ENCODE measurements at places on chromosomes 1 and 21. TPM values are rescaled to one million over a fixed set of nuclear protein-coding genes. Genes with fewer than 3 reads are reported as not detected.

Gene ELF3
- 3.9 TPM for polyA plus RNA-seq

GRCh38 chr21:45630876-45631275 is 12.6 kb upstream of the PCBP3 start:
- no peaks in the 10 kb centered on the region for H3K36me3 ChIP-seq
- no peak overlapping the region for H3K4me3 ChIP-seq
- DNase-seq = no peak
- H3K4me1 ChIP-seq = no peaks in the 10 kb centered on the region

GRCh38 chr1:80054129-80054528 is 1047.6 kb upstream of the ADGRL4 start:
- no peaks in the 10 kb centered on the region for H3K36me3 ChIP-seq
- no peak overlapping the region for H3K4me3 ChIP-seq
- DNase-seq = no peak

Gene SPRR2D
- not detected for polyA plus RNA-seq

Gene ITGB2
- 12.3 TPM for polyA plus RNA-seq

Gene FCRLA
- polyA plus RNA-seq = 0.23 TPM

DNA sequence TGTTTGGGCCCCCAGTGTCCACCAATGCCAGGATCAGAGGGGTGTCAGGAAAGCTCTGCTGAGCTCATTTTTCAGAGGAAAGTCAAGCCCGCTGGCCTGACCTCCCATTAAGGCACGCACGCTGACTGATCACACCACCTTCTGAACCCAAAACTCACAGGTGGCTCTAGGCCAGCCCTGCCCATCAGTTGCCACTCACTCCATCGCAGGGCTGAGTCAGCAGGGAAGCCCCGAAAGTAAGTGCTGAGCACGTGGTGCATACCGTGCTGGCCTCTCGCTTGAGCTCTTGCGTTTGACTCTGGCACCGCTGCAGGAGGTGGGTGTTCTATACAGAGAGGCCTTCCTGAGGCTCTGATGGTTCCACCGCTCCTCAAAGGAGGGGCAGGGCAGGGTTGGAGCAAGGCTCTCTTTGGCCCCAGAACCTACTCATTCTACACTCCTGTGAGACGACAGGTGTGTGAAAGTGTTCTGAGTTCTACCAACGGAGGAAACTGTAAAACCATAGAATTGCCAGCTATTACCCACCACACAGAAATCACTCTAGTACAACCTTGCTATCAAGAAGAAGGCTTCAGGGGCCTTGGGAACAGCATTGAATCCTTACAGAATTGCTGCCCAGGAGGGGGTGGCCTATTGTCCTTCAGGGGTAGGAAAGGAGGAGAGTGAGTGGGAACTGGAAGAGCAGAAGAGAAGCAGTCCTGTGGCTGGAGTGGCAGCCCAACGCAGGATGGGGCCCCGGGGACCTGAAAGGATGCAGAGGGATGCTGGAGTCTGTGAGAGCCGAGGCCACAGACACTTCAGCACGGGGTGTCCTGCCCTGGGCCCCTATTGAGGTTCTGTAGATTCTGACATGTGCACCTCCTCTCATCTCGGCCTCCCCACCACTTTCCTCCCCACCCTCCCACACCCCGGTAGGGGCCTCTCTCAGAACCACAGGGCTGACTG is 214.7 kb upstream of the EDN2 start:
- no peak overlapping the region for H3K4me3 ChIP-seq
- no peak overlapping the region for H3K27ac ChIP-seq
- no peaks in the 10 kb centered on the region for H3K27me3 ChIP-seq
- no peaks in the 10 kb centered on the region for H3K4me1 ChIP-seq
- no peak for DNase-seq

- H3K36me3 ChIP-seq = no peaks in the 10 kb centered on the region
- no peak within 1 kb of the TSS for H3K4me3 ChIP-seq
- no peak for DNase-seq
- peaks cover 4% of the 10 kb centered on the region for H3K4me1 ChIP-seq
- H3K27me3 ChIP-seq = no peaks in the 10 kb centered on the region
These were observed at the start of gene TNFRSF9 for GRCh38 chr1:7940745-7941436. TSS of gene TNFRSF9 (minus strand) at chr1:7940839. CDS start at chr1:7939994, 845 bp downstream.

Gene ATP1A2
- 29.5 TPM for polyA plus RNA-seq

Gene RUNX3
- 0.38 TPM for polyA plus RNA-seq

Gene TRABD2B
- polyA plus RNA-seq = 0.46 TPM

DNA sequence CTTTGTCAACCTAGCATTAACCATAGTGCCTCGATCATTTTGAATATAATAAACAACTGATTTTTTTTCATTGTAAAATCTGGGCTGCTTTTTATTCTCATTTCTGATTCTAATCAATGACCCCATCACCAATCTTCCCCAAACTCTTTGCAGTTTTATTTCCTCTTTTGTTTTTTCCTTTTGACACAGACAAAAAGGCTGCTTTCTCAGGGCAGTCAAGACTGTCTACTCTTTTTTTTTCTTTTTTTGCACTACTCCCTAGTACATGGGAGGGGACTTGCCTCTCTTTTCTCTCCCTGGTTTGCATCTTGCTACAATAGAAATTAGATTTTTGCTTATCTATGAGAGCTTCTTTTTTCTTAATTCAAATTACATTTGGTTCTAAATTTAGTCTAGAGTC is 987.9 kb downstream of the ADGRL2 start:
- DNase-seq = no peak
- H3K36me3 ChIP-seq = no peaks in the 10 kb centered on the region
- no peak overlapping the region for H3K4me3 ChIP-seq

Measured in heart left ventricle (tissue), 16 donors.